Sigmoid colon (tissue), 7 donors: ENCODE measurements at places on chromosomes 16 and 17. TPM values are rescaled to one million over a fixed set of nuclear protein-coding genes. Genes with fewer than 3 reads are reported as not detected.
A peak's percentile ranks its signal among the peaks of the same experiment; 100 is the strongest.

DNA sequence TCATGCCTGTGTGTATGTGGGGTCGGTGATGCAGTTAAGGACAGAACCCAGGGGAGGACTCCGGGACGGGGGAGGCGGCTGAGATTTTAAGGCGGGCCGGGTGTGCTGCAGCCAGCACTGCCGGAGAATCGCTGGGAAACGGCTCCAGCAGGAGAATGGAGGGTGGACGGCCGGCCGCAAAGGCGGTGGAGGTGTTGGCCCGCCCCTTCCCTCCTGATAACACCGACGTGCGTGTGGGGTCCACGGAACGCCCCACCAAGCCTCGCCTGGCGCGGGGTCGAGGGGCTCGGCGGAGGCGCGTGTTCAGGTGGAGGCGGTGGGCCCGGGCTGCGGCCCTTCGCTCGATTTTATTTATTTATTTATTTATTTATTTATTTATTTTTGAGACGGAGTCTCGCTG lies 633 bp downstream of the ZNF843 start:
- H3K4me3 ChIP-seq: peak overlapping the region; percentile 63
- peak overlapping the region; percentile 94 for H3K27ac ChIP-seq
- H3K36me3 ChIP-seq: no peaks in the 10 kb centered on the region
- H3K4me1 ChIP-seq: no peaks in the 10 kb centered on the region
- no peaks in the 10 kb centered on the region for H3K27me3 ChIP-seq
- DNase-seq: peak; percentile 69

Gene ABCA8
- total RNA-seq: 71.5 TPM

- H3K36me3 ChIP-seq: no peaks in the 10 kb centered on the region
- H3K4me3 ChIP-seq: peak within 1 kb of the TSS; percentile 50
- H3K27ac ChIP-seq: peak within 1 kb of the TSS; percentile 36
- H3K4me1 ChIP-seq: peaks cover 10% of the 10 kb centered on the region
These were observed at the start of gene CRYM for GRCh38 chr16:21277927-21278706. Gene CRYM, minus strand, starts transcription at chr16:21278290. Its CDS starts 39 bp downstream, at chr16:21278251.

DNA sequence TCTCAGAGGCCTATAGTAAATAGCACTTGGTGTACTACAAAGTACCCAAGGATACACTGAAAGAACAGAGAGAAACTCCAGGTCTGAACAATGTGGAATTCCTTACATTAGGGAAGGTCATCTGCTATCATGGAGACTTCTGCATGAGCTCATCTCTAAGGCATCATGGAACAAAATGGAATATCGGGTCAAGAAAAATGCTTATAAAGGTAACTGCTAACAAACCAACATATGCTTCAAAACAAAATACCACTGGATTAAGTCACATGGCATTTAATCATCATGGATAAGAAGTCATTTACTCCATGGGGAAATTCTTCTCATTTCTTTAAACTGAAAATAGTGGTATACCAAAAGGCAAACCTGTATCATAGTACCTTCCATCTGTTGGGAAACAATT lies 34.2 kb downstream of the TXNDC11 start:
- H3K27ac ChIP-seq: no peak overlapping the region
- H3K36me3 ChIP-seq: no peaks in the 10 kb centered on the region
- H3K4me3 ChIP-seq: no peak overlapping the region
- no peaks in the 10 kb centered on the region for H3K4me1 ChIP-seq
- DNase-seq: no peak

GRCh38 chr17:64339516-64340490 lies 50.9 kb downstream of the PECAM1 start:
- no peaks in the 10 kb centered on the region for H3K4me1 ChIP-seq
- no peaks in the 10 kb centered on the region for H3K36me3 ChIP-seq
- no peak overlapping the region for H3K27ac ChIP-seq
- H3K4me3 ChIP-seq: no peak overlapping the region
- no peak for DNase-seq
